ENCODE measurements at places on chromosomes 5 and 9.
A peak's percentile ranks its signal among the peaks of the same experiment; 100 is the strongest.

DNA sequence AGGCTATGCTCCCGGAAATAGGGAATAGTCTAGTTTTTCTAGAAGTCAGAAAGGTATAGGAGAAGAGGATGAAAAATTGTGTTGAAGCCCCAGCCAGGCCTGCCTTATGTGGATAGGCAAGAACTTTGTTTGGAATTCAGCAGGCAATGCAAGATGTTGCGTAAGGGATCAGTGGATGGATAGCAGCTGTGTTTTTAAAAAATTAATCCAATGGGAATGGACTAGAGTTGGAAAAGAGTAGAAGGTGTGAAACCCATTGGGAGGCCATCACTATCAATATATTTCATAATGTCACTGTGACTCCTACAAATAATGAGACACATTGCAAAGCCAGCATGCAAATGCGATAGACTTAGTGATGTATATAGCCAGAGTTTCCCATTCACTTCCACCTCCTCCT lies 281.9 kb downstream of the MARCHF11 start:
- DNase-seq: no peak

DNA sequence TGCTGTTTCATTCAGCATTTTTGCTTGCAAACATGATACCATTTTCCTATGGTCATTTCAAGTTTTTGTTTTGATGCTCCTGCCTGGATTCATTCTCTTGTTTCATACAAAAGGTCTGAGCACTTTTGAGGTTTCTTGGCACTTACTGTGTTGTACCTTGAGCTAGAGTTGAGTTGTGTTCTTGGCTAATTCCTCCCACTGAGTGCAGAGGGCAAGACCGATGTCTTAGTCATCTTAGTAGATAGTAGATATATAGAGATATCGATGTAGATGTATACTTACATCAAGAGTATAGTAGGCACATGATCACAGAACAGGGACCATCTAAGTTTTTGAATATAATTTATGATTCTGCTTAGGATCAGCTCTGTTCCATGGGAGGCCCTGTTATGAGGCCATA lies 366.6 kb downstream of the OSTF1 start:
- no peak for DNase-seq

DNA sequence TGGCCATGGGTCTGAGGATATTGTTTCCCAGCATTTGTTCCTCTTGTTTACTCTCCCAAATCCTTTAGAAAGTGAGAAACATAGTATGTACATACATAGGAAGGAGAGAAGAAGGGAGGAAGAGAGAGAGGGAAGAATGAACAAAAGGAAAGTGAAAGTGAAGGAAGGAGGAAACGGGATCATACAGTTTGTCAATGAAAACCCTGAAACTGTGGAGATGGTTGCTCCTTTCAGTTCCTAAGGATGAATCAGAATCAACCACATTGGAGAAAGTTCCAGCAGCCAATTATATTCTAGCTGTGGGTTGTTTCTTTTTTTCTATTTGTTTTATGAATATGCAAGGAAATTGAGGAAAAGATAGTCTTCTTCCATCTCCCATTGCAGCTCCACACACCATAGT lies 396.5 kb downstream of the MLLT3 start:
- no peak for DNase-seq

DNA sequence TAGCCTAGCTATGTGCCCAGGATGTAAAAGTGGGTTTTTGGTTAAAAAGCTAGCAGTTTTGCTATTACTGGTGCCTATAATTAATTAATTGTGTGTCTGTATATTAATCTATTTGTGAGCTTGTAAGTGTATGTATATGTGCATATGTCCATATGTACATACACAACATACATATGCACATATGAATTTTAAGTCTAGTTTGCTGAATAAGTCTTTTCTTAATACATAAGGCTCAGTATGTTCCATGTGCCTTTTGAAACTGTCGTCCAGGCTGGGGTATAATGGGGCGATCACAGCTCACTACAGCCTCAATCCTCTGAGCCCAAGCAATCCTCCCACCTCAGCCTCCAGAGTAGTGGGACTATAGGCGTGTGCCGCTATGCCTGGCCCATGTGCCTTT lies 10.1 kb downstream of the SH3GL2 start:
- DNase-seq: no peak

- no peak for DNase-seq
Measured at GRCh38 chr5:179118756-179119414, 58.7 kb downstream of the ZNF354C start.

GRCh38 chr5:134846641-134846960 lies 833 bp downstream of the C5orf24 start:
- no peak for DNase-seq

DNA sequence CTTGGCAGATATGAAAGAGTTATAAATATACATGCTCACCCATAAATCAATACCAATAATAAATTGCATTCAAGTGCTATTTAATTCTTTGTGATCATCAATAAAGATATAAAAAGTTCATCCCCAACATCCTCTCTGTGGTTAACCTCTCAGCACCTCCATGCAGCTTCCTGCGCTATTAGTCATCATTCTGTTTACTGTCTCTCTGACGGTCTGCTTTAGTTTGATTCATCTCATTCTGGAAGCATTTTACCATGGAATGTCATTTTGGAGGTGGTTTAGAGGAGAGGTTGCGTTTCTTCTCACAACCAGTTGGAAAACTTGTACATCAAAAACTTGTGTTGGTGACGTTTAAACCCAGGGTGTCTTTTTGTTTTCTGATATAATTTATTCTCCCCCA lies 486.6 kb downstream of the BRINP1 start:
- no peak for DNase-seq

DNA sequence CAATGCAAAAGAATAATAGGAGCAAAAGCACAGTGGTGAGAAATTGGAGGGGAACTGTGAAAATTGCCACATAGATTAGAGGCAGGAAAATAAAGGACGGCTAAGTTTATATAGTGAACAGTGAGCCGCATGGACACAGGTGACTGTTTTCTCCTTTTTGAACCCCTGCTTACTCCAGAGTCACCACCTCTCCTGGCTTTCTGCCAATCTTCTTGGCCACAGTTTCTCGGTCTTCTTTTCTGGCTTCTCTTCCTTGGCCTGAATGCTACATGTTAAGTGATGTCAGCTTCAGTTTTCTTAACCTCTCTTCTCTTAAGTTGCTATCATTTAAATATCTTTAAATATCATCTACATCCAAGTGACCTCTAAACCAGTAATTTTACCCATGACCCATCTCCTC lies 47.3 kb upstream of the CDKN2B start:
- no peak for DNase-seq

GRCh38 chr9:76521244-76521681 lies 62.3 kb downstream of the GCNT1 start:
- DNase-seq: no peak

DNA sequence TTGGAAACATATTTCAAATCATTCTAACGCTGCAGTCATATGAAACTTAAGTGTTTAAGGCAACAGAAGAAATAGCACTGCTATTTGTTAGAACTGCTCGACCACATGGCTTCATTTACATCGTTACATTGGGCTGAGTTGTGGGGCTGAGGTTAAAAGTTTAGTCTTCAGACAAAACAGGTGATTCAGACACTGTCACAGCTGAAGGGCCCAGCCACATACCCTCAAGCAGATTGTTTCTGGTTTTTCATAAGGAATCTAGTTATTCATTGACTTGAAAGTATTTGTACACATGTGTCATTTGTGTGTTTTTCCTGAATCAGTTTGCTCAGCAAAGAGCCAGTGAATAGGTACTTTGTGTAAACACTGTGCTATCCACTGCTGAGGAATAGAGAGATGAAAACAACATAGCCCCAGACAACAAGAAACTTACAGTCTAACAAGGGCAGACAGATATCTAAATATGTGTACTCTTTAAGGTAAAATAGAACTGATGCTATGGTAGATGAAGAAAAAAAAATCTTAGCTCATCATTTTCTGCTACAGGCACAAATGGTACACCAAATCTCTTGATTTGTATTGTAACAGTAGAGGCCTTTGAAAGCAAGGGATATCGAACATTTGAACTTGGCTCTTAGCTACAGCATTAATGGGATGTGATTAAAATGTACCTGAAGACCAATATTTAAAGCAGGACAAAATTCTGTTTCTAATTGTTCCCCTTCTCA lies 357.6 kb upstream of the RPS23 start:
- DNase-seq: no peak

DNA sequence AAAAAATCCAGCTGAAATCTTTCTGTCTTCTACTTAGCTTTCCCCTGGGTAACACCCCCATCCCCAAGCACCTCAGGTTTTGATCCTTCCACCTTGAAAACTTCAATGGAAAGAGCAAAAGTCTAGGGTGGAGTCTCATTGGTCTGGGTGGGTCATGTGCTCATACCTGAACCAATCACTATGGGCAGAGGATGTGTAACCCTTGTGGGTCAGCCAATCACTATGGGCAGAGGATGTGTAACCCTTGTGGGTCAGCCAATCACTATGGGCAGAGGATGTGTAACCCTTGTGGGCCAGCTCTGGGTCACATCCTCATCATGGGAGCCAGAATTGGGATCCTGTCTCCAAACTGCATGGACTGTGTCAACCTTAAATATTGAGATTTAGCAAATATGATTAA lies 18.5 kb downstream of the NAIF1 start:
- no peak for DNase-seq

- no peak for DNase-seq
Measured at GRCh38 chr5:77316871-77317661, 106.6 kb downstream of the PDE8B start.

DNA sequence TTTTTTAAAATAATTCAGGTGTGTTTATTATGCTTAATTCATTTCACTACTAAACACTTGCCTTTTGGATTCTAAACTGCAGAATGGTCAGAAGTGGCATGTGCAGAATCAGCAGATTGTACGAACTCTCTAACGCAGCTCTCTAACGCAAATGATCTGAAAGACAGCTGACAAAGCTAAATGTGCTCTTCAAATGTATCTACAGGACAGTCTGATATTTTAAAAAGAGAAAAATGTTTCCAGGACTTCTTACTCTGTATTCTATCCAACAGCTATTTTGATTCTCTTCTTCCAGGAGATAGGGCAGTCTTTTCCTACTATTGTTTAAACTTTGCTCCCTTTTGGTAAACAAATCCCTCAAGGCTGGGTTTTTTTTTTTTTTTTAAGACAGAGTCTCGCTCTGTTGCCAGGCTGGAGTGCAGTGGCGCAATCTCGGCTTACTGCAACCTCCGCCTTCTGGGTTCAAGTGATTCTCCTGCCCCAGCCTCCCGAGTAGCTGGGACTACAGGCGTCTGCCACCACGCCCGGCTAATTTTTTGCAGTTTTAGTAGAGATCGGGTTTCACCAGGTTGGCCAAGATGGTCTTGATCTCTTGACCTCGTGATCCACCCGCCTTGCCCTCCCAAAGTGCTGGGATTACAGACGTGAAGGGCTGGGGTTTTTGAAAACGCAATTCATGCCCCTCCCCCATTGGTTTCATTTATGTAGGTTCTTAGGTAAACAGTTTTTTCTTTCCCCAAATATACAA lies 1.2 kb downstream of the NMRK1 start:
- DNase-seq: no peak

GRCh38 chr5:66828046-66828547 lies 231.9 kb downstream of the MAST4 start:
- no peak for DNase-seq

DNA sequence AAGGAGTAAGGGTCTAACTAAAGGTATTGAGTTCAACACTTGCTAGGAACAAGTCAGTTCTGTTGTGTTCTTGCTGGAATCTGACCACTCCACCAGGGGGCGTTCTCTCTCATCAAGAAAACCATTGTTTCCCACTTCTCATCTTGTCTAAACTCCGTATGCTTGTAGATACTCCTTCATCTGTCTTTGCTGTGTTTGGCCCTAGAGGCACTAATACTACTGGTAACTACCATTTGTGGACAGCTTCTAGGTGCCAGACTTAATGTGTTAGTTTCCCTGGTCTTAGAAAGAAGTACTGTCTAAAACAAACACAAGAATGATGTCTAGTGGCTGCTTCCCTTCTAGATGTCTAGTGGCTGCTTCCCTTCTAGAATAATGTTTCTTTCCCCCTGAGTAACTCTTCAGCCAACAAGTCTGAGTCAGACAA lies 18.7 kb upstream of the PTPDC1 start:
- DNase-seq: peak; percentile 54

DNA sequence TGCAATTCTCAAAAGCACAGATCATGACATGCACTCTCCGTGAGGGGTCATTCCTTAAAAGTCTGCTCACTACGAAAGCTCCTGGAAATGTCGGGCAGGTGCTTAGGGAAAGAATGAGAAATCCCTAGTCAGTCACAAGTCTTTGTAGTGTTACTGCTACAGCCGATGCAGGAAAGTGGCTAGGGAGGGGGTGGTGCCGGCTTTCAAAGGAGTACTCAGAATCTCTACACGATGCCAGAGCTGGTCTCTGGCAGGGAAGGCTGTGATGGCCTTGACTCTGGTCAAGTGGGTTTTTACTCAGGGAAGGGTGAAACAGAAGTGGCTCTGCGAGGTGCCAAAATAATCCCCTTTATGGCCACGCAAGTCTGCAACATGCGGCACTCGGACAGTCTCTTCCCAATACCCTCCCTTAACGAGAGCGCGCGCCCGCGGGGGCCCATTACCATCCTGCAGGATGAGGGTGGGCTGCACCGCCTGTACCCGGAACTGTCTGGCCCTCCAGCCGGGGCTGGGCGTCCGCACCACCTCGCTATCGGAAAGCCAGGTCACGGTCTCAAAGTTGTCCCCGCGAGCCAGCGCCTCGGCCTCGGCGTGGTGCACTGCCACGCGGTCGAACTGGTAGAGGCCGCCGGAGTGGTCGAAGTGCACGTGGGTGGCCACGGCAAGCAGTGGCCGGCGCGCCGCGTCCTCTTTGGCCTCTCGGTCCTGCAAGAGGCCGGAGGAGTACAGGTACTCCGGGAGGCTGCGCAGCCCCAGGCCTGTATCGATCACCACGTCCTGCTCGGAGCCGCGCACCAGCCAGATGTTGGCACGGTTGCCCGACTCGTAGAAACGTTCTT lies 956 bp downstream of the MBLAC2 start:
- DNase-seq: no peak

GRCh38 chr5:168171901-168172759 lies 119.3 kb upstream of the WWC1 start:
- DNase-seq: no peak

- no peak for DNase-seq
Measured at GRCh38 chr5:31153521-31153920, 40.0 kb upstream of the CDH6 start.

DNA sequence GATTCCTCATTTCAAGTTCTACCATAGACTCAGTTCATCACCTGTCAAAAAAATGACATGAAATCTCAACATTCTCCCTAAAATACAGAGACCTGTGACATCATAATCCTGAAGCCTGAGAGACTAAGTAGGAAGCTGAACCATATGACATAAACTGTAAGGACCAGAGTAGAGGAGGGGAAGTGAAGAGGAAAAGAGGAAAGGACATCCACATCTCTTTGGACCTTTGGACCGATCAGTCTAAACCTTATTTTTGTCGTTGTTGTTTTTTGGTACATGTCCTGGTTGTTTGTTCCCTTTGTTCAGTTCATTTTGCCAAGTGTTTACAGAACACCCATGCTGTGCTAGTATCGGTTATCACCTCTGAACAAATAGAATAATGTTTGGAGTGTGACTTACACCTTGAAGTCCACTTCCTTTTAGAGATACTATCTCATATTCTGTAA lies 41.9 kb downstream of the LURAP1L start:
- no peak for DNase-seq

All from stimulated activated CD8-positive, alpha-beta memory T cell treated with anti-CD3 and anti-CD28 coated beads, Interleukin-7, amount 100 ng/mL, for 1 hour (primary cell).